Aorta (tissue), 5 donors: ENCODE measurements at places on chromosomes 3 and 15. TPM values are rescaled to one million over a fixed set of nuclear protein-coding genes. Genes with fewer than 3 reads are reported as not detected.

EIF2B5 gene
- 24.3 TPM for polyA plus RNA-seq

PLCH1 gene
- polyA plus RNA-seq: not detected

IRAK2 gene
- 2.5 TPM for polyA plus RNA-seq

DNA sequence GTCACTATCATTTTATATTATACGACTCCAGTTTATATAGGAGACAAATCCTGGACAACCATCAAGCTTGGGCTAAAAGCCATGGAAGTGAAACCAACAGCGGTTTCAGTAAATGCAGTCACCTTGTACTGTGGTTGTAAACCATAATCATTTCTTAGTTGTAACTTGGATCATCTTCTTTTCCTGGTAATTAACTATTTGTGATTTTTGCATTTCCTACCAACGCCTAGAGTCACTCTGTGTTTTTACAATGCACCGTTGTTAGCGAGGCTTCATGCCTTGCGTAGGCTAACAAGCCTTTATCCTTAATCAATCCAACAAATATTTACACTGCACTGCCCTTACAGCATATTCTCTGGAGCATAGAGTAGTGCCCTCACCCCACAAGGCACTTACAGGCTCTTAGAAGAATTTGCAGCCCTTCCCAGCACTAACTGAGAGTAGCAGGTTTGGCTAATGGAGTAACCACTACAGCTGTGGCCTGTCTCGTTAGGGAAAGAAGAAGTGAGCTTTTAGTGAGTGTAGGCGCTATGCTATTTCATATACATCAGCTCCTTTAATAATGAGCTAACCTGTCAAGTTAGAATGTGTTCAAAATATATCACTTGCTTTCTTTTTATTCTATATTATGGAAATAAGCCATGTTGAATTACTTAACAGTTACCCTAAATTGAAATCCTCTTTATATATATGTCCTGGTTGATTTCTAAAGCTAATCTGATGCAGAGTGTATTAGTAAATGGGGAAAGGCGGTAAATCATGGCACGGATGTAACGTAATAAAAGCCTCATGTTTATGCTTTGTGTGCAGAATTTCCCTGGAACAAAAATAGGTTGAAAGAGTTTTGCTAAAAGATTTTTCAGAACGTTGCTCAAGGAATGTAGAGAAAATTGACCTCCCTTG, 62.8 kb downstream of the ABHD2 start:
- DNase-seq: no peak

GRCh38 chr15:39468828-39469227, 112.1 kb upstream of the THBS1 start:
- DNase-seq: no peak

- DNase-seq: no peak
Observed at GRCh38 chr3:166957121-166957520, 423.0 kb downstream of the ZBBX start.
